Right hindlimb (tissue), 1 donor: ENCODE measurements at places on chromosomes 6 and 20.
A peak's percentile ranks its signal among the peaks of the same experiment; 100 is the strongest.

DNA sequence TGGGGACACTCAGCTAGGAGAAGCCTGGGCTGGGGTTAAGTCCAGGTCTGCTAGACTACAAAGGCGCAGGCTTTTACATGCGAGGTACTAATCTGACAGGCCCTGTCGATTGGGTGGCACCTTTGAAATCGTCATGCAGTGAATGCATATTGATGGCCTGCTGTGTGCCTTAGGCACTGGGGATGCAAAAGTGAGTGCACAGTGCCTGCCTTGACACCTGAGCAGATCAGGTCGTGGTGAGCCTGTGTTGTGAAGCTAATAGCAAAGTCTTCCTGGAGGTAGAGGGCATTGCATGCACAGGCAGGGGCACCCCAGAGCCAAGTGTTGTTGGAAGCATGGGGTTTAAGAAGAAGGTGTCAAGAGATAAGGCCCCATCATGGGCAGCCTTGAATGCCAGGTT lies 16.9 kb downstream of the LRRC1 start:
- DNase-seq: no peak

DNA sequence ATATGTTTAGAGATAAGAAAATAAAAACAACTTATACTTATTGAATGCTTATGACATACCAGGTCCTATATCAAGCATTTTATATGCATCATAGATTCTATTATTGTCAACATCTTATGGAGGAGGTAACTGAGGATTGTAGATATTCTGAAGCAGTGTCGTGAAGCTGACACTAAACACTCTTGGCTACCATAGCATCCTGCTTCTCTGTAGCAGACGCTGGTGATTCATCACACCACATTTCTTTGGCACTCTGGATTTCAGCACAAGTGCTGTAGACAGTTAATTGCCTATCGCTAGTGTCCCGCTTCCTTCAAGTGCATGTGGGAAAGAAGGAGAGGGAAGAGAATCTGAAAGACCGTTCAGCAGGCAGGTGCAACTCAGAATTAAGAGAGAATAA lies 317.1 kb downstream of the PLCB1 start:
- no peak for DNase-seq

DNA sequence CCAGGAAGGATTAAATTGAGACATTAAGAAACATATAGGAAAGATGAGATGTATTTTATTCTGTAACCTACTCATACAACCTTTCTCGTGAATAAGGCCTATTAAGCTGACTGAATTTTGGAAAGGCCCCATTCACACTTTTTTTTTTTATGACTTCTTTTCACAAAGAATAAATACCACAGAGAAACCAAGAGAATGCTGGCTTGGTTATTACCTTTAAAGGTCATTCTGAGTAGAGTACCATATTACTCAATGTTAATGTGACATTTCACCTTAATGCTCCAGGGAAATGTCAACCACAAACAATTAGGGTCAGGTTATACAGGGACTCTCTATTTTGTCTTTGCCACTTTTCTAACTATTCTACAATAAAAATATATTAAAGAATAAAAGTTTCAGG lies 204.9 kb upstream of the PTCHD4 start:
- no peak for DNase-seq

- DNase-seq: no peak
These were observed 203.8 kb upstream of the MAP3K7 start for GRCh38 chr6:90790696-90791095.

- DNase-seq: no peak
These were observed 369.4 kb downstream of the UTRN start for GRCh38 chr6:144654506-144654905.

DNA sequence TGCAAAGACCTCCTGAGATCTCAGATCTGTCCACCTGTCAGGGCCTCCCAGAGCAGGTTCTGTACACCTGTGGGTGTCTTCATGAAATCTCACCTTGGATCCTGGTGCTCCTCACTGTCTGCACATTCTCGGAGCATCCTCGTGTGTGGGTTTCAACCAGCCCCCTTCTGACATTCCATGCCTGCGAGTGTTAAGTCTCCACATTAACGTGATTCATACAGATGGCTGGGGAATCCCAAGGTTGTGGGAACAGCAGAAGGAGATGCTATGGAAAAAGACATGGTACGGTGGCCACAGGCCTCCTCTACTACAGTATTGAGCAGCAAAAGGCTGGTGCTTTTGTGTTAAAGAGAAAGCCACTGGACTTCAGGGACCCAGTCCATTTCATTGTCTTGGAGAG lies 556.5 kb downstream of the DHX35 start:
- no peak for DNase-seq

GRCh38 chr6:112626468-112627082 lies 279.4 kb downstream of the RFPL4B start:
- DNase-seq: no peak

DNA sequence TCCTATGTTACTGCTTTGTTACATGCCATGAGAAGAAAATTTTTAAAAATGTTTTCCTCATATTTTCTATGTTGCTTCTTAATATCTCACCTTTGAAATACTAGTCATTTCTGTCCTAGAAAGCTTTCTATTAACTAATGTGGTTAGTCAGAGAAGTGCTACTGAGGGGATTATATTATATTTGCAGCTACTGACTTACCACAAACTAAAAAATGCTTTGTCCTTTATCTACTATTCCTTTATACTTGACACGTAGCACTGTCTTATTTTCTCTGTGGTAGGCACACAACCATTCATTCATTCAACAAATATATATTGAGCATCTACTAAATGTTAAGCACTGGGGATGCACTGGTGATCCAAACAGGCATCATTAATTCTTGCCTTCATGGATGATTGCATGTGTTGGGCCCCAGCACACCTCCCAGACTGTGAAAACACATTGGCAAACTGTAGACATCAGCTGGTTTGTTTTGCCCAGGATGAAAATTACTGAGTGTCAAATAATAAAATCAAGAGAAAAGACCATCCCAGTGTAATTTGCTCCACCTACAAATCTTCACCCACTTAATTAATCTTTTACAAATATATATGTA lies 10.7 kb upstream of the MLIP start:
- no peak for DNase-seq

DNA sequence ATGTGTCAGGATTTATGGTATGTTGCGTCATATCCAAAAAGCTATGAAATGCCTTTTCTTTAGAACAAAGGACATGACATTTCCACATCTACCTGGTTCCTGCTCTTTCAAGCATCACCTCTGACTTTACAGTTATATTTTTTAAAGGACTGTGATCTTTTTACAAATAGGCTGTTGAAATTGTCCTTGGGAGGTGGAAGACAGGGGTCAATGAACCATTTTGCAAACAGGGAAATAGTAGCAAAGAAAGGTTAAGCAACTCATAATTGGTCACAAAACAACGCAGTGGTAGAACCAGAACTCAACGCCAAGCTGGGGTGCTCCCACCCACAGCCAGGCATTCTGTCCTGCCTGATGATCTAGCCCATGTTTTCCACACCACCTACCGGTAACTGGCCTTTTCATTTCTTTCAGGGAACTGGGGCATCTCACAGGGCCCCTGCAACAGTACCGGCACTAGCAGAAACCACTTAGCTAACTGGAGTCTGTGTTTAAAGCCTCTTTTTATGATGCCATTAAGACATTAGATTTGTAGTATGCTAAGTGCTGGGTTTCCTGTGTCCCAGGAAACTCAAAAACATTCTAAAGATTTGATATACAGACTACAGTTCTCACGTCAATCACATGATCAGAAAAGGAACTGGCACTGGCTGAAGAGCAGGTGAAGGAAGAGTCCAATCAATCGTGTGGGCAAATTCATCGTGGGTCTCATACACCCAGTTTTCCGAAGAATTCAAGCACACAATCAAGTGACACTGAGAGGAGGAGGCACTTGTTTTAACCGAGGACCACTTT lies 13.9 kb downstream of the ZNF217 start:
- no peak for DNase-seq

DNA sequence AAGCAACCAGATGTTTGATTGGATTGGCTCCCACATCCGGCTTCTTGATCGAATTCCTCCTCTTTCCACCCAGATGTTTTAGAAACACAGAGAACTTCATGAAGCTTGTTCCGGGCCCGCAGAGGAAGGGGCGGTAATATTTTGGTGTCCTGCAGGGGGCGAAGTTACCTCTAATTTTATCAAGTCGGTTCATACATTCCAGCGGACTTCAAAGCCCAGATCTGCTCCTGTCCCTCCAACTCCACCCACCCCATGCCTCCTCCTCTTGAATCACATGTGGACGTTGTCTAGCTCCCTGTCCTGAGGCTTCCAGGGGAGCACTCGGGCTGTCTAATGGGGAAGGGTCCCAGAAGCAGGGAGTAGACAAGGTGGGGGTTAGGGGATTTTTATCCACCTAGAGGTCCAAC lies 2.9 kb upstream of the BMP6 start:
- DNase-seq: peak; percentile 85

DNA sequence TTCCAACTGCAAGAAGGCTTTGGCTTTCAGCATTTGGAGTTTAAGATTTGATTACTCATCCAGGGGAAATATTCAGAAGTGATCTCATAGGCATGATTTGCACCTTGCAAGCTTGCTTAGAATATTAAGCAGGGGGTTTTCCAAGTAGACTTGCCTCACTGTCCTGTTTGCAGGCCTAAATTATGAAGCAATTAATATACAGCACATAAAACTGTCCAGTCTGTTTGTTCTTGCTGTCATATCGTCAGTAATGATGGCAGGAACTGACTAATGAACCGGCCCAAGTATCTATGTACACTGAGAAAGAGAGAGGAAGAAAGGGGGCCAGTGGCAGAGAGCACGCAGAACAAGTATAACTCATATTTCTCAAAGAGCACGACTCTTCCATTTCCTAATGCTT lies 212.5 kb upstream of the SUPT3H start:
- no peak for DNase-seq

DNA sequence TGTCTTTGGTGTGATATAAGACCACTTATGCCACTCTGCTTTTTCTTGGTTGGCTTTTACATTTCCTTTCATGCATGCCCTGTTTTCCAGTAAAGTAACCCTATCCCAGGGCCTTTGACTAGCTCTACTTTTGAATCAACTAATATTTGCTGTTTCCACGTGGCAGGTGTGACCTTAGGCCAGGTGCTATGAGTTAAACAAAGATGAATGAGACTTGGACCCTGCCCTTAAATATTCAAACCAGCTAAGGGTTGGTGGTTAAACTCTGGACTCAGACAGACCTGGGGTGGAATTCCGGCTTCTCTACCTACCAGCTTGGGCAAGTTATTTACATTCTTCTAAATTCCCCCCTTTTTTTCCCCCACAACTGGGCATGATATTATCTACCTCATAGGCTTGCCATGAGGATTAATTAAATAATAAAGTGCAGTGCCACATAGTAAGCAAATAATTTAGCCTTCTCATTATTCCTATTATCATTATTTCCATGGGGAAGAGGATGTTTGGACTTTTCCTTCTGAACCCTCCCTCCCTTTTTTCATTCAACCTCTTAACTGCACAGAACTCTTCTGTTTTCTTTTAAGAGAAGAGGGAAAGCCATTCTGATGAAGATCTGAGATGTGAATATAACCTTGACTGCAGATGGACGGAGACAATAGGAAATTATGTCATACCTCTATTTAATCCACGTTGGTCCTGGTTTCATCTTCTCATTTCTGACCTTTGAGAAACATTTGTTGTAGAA lies 143.6 kb upstream of the TNFAIP3 start:
- no peak for DNase-seq
